ENCODE measurements at places on chromosomes 1 and 21.

- no peak for DNase-seq
Observed at GRCh38 chr21:15722591-15723324, 7.0 kb upstream of the USP25 start.

GRCh38 chr1:167022384-167022783, 33.3 kb downstream of the MAEL start:
- no peak for DNase-seq

DNA sequence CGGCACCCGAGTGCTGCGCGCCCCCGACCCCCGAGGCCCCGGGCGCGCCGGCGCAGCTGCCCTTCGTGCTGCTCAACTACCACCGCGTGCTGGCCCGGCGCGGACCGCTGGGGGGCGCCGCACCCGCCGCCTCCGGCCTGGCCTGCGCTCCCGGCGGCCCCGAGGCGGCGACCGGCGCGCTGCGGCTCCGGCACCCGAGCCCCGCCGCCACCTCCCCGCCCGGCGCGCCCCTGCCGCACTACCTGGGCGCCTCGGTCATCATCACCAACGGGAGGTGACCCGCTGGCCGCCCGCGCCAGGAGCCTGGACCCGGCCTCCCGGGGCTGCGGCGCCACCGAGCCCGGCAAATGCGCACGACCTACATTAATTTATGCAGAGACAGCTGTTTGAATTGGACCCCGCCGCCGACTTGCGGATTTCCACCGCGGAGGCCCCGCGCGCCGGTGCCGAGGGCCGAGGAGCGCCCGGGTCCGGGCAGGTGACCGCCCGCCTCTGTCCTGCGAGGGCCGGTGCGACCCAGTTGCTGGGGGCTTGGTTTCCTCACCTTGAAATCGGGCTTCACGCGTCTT, 49.0 kb downstream of the SIM2 start:
- DNase-seq, result peak; percentile 37

DNA sequence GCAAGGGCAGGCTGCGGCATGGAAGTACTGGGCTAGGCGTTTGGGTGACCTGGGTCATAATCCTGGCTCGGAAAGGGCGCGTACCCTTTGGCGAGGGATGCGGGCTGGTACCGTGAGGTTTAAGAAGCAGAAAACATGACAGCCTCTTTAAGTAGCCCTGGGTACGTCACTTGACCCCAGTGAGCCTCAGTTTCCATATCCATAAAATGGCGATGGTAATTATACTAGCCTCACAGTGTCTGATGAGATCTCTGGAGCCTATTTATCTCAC, 700 bp downstream of the PIGV start:
- no peak for DNase-seq

DNA sequence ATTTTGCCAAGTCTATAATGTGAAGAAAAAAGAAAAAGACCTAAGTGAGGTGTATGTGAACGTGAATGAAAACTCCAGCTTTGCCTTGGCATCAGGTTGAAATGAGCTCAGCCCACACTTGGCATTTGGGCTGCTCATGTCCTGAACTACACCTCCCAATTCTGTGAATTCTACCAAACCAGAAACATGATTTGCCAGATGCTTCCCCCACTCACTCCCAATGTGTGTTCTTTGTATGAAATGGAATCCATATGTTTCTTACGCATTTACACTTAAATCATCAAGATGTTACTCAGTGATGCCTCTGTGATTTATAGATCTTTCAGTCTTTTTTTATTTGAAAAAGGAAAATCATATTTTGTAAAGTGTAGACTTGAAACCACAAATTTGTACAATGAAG, 32.8 kb upstream of the RUNX1 start:
- DNase-seq, result no peak

DNA sequence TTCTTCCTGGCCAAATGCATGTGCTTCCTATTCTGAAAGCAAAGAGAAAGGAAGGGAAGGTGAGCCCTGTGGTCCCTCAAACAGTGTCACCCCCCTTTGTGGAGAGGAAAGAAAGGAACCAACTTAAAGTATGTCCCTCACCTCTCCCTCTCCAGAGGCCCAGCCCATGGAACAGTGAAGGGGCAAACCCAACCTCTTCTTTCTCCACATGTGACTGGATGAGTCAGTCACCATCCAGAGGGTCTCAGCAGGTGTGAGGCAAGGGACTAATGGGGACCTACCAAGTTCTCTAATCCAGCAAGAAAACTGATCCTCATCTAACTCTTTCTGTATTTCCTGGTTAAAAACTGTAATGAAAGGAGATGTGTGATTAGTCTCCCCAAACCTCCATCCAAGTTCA, 145.7 kb downstream of the EDEM3 start:
- no peak for DNase-seq

DNA sequence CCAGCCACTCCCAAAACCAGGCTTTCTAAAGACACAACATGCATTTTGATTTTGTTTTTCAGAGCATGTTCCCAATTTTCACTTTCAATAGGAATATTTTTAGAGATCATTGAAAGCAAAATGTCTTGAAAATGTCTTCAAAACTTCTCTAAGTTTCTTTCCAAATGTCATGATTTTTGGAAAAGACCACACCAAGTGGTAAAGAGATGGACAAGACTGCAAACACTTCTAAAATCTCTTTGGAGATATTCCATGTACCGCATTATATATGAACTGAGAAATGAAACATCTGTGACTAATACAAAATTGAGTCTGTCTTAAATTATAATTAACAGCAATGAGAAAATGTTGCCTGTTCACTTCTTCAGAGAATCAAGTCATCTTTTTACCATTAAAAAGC, 418.0 kb upstream of the PKN2 start:
- DNase-seq, result no peak

GRCh38 chr1:169118227-169118626, 11.7 kb downstream of the ATP1B1 start:
- no peak for DNase-seq
